Aorta (tissue), 5 donors: ENCODE measurements at places on chromosomes 1 and 21. TPM values are rescaled to one million over a fixed set of nuclear protein-coding genes. Genes with fewer than 3 reads are reported as not detected.

Gene OR2L5
- not detected for total RNA-seq

Gene SEMA4A
- 20.0 TPM for total RNA-seq

Gene CFHR2
- total RNA-seq: not detected

Gene NHLH1
- 0.13 TPM for total RNA-seq

Gene CD247
- 4.3 TPM for total RNA-seq

- DNase-seq: no peak
These were observed 570.4 kb upstream of the ZRANB2 start for GRCh38 chr1:71651214-71651613.

- no peak for DNase-seq
These were observed 5.7 kb upstream of the TPRG1L start for GRCh38 chr1:3618881-3619671.

- DNase-seq: no peak
These were observed 24.9 kb downstream of the ZNF697 start for GRCh38 chr1:119623193-119623515.

- no peak for DNase-seq
These were observed 12.6 kb downstream of the SH2D2A start for GRCh38 chr1:156804026-156804425.

DNA sequence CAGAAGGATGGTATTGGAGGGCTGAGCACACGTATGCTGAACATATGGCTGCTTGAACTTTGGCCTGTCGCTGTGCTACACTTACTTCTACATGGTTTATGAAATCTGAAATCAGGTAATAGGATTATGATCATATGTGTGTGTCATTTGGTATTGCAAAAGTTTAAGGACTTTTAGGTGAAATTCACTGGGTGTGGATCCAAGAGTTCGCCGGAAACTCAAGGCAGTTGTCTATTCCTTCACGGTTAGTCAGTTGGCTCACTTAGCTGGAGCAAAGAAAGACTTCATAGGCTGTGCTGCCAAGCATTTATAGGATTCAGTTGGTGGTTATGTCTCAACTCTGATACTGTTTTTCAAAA, 927 bp downstream of the UAP1 start:
- no peak for DNase-seq
